Common myeloid progenitor, CD34-positive (primary cell): ENCODE measurements at places on chromosomes 5 and 9.

DNA sequence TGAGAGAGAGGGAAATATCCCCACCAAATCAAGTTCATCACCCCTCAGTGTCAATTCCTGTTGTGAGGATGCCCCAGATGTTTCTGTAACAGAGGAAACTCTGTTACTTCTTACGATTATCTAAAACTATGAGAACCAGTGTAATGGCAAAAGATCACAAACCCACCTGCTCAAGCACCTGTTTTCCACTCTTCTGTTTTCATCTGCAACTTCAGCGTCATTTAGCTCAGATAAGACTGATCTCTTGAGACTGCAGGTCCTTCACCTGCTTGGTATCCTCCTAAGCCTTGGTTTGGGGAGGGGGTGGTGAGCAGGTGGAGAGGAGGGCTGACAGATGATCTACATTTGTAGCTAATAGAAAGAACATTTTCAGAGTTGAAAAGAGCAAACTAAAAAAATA is 229.3 kb downstream of the SLF1 start:
- DNase-seq = no peak

GRCh38 chr9:110710420-110710819 is 41.8 kb downstream of the MUSK start:
- no peak for DNase-seq

GRCh38 chr5:132473019-132473531 is 17.5 kb downstream of the IRF1 start:
- DNase-seq = peak; percentile 96

DNA sequence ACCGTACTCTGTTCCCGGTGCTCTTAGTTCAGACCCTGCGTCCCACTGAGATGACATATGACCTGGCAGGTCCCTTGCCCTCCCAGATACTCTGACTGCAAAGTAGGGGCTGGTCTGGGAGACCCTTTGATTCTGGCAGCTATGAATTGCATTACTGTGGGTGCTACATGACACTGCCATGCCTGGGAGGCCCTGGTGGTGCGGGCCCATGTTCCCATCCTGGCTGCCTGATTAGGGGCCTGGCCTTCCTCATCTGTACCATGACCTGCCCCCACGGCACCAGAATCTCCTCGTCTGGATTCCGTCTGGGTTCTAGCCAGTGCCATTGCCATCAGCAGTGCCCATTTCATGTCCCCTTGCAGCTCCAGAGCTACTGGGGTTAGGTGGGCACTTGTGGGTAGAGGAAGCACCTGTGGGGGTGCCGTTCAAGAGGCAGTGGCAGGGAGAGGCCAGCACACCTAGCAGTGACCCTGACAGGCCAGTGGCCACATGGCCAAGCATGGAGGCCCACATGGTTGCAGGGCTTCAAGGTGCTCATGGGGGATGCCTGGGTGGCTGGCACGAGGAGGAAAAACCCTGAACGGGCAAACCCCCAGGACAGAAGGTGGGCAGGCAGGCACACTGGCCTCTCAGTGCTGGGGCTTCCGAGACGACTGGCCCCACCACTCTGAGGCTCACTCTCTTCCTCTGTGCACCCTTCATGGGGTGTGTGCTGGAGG is 69.7 kb downstream of the PHF2 start:
- DNase-seq = no peak

- peak; percentile 19 for DNase-seq
Observed at GRCh38 chr9:89635816-89636215, 31.0 kb downstream of the GADD45G start.

DNA sequence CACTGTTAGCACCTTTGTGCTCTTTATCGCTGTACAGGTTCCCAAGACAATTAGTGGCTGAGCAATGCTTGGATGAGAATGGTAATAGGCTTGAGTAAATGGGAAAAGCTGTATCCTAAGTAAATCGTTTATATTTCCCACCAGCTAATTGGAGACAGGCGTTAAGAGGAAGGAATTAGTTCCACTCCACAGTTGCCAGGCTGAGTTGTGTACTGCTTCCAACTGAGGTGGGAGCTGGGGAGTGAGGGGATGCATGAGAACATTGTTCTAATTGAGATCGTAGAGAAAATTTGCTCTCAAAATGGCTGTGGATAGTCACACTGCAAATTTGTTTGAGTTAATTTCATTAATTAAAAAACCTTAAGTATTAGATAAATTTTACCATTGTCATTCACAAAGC is 285.0 kb upstream of the ADAMTSL1 start:
- DNase-seq = no peak

- DNase-seq = no peak
Observed at GRCh38 chr5:92758552-92758951, 822.5 kb downstream of the NR2F1-AS1 start.

DNA sequence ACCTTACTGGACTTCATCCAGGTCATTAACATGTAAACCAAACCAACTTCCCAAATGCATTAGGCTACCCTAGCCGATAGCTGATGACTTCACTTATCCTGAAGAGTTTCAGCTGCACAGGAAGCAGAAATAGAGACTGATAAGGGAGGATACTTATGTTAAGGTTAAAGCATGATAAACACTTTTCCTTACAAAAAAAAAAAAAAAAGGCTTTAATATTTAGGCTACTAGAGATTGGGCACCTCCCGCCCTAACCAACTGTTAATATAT is 1.6 kb upstream of the MEF2C start:
- peak; percentile 94 for DNase-seq

GRCh38 chr9:133377721-133378216 is 1.6 kb downstream of the STKLD1 start:
- no peak for DNase-seq

GRCh38 chr5:59436364-59437148 is 457.0 kb downstream of the PDE4D start:
- peak; percentile 12 for DNase-seq

GRCh38 chr9:129007766-129008468 is 20.2 kb downstream of the SH3GLB2 start:
- no peak for DNase-seq
